Stimulated activated CD4-positive, alpha-beta T cell treated with anti-CD3 and anti-CD28 coated beads, Interleukin-15, amount 100 ng/mL, for 24 hours (primary cell): ENCODE measurements at places on chromosomes 1 and 21.

GRCh38 chr1:164605254-164606091, 46.5 kb downstream of the PBX1 start:
- no peak for DNase-seq

DNA sequence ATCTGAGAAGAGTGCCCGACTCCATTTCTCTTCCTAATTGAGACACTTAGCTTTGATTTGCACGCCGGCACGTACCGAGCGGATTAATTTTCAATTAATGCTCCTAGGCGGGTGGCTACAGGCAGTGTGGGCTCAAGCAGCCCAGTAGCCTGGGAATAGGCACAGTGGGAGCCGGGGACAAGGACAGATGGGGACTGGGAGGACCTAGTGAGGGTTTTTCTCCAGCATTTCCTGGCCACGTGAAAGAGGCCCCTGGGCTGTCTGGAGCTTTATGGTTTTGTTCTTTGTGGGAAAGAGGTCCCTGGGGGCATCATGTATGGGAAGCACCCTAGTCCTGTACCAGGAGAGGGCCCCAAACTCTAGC, 78.6 kb upstream of the CSF3R start:
- DNase-seq: no peak

- no peak for DNase-seq
These were observed 1.7 kb downstream of the ZBTB18 start for GRCh38 chr1:244052728-244053312.

DNA sequence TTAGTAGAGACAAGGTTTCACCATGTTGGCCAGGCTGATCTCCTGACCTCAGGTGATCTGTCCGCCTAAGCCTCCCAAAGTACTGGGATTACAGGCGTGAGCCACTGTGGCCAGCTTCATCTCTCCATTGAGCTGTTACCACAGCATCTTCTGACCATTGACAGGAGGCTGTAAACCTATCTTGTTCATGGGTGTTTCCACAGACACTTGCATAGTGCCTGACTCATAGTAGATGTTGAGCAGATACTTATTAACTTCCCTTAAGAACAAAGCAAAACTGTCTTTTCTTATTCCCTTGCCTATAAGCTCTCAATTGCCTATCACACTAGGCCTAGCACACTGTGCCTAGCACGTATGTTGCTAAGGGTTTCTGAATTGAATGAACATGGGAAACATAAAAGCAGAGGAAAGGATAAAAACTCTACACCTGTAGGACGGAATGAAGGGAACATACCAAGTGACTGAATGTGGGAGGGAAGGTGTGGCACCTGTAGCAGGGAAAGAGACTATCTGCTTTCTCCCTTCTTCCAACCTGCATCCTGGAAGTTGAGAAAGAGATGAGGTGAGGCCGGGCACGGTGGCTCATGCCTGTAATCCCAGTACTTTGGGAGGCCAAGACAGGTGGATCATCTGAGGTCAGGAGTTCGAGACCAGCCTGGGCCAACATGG, 1.2 kb upstream of the C1orf54 start:
- DNase-seq: no peak

GRCh38 chr1:218166268-218166945, 118.7 kb upstream of the RRP15 start:
- DNase-seq: no peak

GRCh38 chr21:30072496-30072895, 94.1 kb downstream of the CLDN17 start:
- peak; percentile 11 for DNase-seq

DNA sequence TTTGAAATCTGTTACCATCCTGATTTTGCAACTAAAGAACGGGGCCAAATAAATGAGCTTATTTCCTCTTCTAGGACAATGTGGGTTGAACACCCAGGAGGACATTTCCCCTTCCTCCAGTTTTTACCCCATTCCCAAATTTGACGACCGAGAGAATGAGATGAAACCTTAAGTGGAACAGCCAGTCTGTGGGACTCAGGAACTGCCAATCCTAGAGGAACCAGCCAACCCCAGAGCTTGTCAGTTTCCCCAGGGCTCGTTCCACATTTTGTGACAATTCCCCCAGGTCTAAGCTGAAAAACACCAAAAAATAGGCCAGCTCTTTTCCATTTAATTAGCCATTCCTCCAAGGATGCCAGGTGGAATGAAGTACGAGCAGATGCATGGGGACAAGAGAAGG, 21.3 kb upstream of the MAPKAPK2 start:
- DNase-seq: no peak

DNA sequence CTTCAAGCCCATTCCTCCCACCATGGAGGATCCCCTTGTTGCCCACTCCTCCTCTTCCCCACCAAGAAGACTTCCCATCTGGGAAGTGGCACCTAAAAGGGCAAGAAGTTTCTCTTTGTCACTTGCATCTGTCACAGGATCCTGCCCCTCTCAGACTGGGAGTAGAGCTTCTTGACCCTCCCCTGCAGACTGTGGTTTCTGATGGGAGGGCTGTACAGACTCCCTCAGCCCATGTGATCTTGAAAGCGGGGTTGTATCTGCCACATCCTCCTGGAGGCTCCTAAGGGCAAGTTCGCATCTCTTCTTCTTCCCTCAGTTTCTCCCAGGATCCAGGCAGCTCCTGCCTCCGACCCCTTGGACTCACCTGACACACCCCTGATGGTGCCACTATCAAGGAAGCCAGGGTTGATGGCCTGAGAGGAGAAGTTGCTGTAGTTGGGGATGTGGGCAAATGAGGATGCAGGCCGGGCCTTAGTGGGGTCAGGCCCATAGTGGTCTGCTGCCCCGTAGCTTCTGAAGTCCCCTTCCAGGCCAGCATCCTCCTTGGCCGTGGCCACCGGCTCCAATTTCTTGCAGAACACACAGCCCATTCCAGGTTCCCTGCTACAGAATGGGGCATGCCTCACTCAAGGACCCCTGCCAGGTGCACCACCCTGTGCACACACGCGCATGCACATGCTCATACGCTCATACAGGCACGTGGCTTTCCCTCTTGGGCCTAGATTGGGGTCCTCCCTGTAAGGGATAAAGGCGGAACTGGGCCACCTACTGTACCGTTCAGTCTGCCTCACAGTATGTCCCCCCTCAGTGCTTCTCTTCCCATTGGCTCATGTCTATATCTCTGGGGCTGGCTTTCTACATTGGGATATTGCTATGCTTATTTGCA, 11.4 kb downstream of the FGR start:
- DNase-seq: no peak

DNA sequence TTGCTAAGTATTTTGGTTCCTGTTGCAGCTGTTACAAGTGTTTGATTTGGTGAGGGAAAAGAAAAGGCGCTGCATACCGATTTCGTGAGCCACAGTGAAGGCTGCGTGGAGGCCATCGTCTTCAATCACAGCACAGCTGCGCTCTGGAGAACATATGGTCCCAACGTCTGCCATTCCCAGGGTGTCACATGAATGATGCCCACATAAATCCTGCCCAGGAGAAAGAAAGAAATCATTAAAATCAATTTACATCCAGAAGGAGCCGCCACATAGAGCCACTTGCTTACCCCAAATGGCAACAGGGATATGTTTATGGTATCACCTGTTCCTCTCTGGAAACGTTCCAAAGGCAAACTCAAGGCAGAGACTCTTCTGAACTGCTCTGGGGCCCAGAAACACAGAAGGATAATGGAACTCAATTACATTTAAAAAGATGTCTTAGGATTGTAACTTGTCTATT, 12.2 kb downstream of the ADAMTS5 start:
- no peak for DNase-seq

DNA sequence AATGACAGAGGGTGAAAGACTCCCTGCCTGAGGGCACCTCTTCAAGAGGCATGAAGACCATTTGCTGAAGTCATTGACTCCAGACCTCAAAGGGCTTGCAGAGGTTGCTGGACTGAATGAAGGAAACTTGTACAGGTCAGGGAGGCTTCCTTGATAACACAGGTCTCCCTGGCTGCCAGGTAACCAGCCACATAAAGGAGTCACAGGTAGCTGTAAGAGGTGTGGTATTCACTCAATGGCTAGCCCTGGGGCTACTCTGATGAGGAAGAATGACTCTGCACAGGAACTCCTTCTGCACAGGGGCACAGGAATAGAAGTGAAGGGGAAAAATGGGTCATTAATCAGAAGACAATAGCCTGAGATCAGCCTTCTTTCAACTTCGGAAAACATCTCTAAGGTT, 187.5 kb downstream of the LMX1A start:
- no peak for DNase-seq

GRCh38 chr1:110798691-110799256, 74.2 kb upstream of the CD53 start:
- DNase-seq: no peak
